ENCODE measurements at places on chromosomes 6 and 20. TPM values are rescaled to one million over a fixed set of nuclear protein-coding genes. Genes with fewer than 3 reads are reported as not detected.

GRCh38 chr6:124699038-124699437 lies 263.2 kb upstream of the RNF217 start:
- DNase-seq = no peak

RBM38 gene
- total RNA-seq = 21.9 TPM

DNA sequence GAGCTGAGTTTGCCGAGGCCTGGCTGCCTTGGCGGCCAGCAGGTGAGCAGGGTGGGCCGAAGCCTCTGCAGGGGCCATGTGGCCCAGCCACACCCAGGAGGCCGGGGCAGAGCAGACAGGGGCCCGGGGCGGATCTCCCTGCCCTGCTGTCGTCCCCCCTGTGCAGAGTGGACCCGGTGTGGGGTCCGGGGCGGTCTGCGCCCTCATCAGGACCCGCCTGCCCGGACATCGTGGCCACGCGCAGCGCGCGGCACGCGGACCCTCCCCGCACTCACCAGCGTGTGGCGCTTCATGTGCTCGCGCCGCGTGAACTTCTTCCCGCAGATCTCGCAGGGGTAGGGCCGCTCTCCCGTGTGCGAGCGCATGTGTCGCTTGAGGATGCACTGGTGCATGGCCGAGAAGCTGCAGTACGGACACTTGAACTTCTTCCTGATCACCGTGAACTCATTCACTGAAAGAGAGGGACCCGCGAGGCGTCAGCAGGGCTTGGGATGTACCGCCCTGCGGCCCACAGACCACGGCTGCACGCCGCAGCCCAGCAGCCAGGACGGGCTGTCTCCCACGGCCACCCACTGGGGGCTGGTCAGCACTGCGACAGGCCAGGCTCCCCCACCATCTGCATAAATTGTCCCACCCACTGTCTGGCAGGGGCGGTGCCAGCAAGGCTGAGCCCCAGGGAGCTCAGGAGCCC lies 13.0 kb downstream of the SLC2A4RG start:
- DNase-seq = no peak

DNA sequence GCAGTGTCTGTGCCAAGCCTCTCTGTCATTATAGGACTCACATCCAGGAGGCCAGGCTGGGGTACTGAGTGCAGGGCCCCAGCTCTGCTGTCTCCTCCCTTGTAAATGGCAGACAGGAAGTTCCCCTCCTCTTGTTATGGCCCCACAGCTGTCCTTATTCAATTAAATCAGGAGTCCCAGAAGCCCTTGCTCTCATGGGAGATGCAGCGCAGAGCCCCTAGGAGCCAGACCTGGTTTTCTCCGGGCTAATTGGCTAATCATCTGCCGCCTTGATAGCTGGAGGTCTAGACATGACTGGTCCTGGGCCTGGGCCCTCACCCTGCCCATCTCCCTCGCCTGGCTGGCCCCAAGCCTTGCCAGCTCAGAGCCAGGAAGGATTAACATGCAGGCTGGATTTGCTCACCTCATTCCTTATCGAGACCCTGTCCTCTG lies 172.0 kb downstream of the VEGFA start:
- no peak for DNase-seq

DNA sequence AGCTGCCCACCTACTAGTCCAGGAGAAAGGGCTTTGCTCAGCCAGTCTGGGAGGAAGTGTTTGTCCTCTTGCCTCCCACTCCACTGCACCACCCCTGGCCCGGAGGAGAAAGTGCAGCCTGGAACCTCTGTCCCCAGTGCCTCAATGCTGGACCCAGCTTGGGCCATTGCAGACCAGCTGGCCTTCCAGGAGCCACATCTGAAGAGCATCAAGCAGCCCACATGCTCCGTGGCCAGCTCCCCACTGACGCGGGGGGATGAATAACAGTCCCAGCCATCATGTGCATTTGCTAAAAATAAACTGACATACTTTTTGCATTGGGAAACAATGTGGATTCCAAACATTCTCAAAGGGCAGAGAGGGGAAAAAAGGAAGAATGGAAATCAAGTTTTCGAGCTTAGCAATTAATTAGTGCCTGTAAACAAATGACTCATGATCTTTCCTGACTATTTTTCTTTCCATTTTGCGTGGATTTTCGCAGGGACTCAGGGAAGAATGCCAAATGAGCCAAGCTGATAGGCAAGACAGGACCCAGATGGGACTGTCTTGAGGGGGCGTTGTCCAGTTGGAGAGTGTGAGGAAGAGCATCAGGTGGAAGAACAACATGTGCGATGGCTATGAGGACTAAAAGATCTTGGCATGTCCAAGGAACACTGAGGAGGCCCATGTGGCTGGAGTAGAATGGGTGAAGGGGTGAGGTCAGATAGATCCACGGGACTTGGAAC lies 34.1 kb downstream of the CEBPB start:
- peak; percentile 66 for DNase-seq

DNA sequence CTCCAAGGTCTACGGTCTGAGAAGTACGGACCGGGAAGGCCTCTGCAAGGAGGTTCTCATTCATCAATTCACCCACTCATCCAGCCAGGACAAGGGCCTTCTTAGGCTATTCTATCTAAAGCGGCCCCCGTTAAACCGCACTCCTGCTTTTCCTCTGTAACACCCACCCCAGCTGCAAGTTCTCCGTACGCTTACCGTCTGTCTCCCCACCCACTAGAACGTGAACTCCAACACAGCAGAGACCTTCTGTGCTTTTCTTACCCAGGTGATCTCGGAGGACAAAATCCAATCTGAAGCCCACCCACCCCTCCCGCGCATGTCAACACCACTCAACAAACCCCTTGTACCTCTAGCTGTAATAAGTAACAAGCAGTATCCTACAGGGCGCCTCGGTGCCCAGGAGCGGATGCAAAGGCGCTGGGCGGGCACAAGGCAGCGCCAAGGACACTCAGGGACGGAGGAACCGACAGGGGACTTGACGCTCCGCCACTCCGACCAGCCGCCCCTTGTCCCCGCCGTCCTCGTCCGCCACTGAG lies 351 bp downstream of the AURKA start:
- no peak for DNase-seq

All from mucosa of gallbladder (tissue), 1 donor.